ENCODE measurements at places on chromosomes 4 and X.

- no peak for DNase-seq
Observed at GRCh38 chr4:25670991-25671390, 15.3 kb downstream of the SLC34A2 start.

DNA sequence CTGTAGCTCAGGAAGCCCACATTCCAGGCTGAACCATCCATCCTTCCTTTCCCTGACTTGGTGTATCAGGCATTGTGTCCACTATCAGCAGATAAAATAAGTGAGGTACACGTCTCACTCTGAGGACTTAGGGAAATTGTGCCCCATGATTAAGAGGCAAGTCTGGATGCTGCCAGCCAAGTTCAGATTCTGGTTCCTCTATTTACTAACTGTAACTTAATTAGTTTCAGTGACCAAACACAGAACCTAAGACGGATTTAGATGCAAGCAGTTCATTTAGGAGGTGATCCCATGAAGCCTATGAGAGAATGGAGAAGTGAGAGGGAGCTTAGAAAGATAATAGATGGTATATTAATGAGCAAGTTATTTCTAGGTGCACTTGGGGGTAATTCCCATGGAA, 56.6 kb upstream of the PACRGL start:
- no peak for DNase-seq

GRCh38 chr4:73259571-73260090, 1.0 kb upstream of the ANKRD17 start:
- DNase-seq, result no peak

DNA sequence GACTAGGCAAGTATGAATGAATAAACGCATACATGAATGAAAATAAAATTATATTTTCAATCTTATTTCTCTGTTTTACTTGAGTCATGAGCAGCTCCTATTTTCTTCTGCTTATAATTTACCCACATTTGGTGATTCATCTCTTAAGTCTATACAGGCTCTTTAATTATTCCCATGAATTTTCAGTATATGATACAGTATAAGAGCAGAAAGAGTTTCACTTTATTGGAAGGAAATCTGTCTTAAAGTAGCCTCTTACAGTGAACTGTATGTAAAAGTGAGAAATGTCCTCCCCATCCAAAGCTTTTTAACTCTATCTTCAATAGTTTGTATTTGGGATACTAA, 50.8 kb downstream of the TMEM165 start:
- no peak for DNase-seq

DNA sequence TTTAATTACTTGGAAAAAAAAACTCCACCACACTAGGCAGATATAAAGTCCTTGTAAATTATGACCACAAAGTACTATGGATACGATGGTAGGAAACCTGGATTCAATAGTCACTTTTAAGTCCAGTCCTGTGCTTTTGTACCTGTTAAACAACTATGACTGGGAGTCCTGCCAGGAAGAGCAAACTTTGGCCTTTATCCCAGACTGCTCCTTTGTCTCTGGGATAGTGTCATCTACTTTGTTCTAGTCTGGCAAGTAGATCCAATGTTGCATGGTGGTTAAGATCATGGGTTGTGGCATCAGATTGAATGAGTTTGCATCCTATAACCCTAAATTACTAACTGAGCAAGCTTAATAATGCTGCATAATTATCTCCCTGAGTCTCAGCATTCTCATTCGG, 175.3 kb upstream of the FGF13 start:
- DNase-seq, result no peak

DNA sequence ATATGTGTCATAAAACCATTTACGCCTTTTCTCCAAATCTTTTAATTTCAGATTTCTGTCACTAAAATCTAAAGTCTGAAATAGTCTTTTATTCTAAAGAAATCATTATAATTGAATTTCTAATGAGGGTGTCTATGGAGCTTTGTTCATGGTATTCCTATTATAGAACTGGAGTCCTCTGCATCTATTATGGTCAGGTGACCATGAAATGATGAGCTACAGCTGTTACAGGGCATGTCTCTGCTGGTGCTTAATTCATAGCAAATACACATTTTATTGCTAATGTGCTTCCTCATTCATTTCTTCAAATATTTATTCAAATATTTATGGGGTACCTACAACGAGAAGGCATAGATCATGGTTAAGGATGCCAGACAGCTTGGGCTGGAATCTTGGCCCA, 126.1 kb downstream of the NAA11 start:
- no peak for DNase-seq

Measured in CD4-positive, alpha-beta T cell treated with Interferon gamma for 1 hour (primary cell).